ENCODE measurements at places on chromosomes 5 and 9.

DNA sequence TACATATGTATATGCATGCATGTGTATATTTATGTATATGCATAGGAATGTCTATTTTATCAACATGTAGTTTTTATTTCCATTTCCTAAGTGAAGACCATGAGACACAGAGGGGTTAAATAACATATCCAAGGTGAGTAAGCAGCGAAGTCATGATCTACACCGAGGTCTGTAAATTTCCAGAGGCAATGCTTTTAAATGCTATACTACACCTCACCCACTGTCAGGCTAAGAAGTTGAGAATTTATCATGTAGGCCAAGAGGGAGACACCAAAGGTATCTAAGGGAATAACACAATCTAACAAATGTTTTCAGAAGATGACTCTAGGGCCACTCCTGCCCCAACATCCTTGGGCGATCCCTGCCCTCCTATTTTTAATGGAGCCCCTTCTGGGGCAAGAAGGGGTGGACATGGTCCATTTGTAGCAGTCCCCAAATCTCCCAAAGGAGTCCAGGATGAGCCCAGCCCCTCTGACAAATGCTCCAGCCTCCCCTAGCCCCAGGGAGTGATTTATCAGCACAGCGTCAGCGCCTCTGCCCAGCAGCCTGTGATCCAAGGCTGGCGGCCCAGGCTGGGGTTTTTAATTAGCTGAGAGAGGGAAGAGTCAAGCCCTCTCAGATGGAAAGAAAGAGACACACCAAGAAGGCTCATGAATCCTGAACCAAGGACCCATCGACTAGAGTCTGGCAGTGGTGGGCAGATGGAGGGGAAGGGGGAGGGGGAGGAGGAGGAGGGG is 339.9 kb downstream of the ASTN2 start:
- DNase-seq, result no peak

DNA sequence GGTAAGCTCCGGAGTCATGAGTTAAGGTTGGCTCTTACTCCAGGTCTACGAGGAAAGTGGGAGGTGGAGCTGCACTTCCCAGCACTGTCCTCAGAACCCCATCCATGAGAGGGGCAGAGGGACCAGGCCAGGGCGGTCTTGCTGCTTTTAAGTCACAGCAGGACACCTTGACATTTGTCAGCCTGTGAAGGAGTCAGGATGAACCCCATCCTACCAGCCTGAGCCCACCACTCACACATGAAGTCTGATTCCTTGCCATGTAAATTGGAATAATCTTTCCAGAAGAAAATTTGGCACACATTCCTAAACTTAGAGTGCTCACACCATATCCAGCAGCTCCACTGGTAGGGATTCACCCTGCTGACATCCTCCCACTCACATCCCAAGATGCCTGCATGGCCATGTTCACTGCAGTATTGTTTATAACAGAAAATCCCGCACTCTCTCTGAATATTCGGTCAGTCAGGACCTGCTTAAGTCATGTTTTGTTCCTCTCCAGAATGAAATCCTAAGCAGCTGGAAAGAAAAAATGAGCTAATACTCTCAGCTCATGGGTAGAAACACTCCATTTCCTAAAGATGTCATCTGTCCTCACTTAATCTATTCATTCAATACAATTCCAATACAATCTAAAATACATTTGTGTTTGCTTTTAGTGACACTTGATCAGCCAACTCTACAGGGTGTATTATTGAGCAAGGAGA is 79.3 kb upstream of the COL5A1 start:
- no peak for DNase-seq

DNA sequence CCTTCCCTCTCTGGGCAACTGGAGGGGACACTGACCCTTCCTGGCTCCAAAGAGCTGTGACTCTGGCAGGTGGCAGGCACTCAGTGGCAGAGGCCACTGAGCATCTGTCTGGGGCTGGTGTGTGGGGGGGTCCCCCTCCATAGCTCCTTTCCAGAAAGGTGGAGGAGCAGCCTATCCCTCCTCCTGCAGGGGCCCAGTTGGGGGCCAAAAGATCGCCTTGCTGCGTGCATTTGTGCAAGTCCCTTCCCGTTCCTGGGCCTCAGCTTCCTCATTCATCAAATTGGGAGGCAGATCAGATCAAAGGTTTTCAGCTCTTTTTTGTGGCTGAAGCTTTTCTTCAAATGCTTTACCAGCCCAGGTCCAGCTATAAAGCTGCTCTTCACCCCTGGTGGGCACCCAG is 77.7 kb downstream of the NTNG2 start:
- DNase-seq, result no peak

DNA sequence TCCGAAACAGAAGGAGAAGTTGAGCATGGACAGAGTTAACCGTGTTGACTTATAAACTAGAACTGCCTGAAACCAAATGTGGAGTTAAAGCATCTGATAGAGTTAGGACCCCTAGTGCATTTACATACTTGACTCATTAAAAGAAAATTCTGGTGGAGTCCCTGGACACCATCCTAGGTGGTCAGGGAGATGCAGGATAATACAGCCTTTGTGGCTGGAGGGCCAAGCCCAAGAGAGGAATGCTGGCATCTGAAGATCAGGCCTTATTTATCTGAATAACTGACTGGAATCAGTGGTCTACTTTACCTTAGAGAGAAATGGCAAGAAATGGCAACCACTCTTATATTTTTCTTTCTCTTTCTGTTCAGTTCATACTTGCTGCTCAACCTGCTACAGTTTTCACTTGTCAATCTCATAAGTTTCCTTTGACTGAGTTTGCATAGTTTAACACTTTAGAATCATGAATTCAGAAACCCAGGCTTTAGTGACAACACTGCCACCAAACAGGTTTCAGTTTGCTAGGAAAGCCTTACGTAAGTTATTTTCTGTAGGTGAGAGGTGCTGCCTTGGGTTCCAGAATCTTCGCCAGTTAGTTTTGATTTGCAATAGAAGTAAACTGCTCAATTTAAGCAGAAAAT is 10.2 kb downstream of the CMYA5 start:
- no peak for DNase-seq
